A549 treated with AZD2906 at 1 μM for 4 hours (cell line): ENCODE measurements at places on chromosomes 4 and X. TPM values are rescaled to one million over a fixed set of nuclear protein-coding genes. Genes with fewer than 3 reads are reported as not detected.

Gene PPP4R3C
- not detected in 5 replicates for total RNA-seq

Gene ENPEP
- 0.02 to 0.16 TPM (median 0.10 TPM) in 5 replicates for total RNA-seq

Gene SAGE1
- total RNA-seq, result 0.02 to 0.03 TPM (median 0.03 TPM) in 4 of 5 replicates, not detected in the other

Gene ENOPH1
- total RNA-seq, result 28.4 to 33.2 TPM (median 31.5 TPM) in 5 replicates

Gene PPM1K
- 0.63 to 1.3 TPM (median 0.81 TPM) in 5 replicates for total RNA-seq

Gene DCAF8L2
- not detected in 5 replicates for total RNA-seq

Gene SLC6A8
- total RNA-seq, result 11.5 to 14.1 TPM (median 13.2 TPM) in 5 replicates

Gene MAGEA2
- total RNA-seq, result 0.05 to 0.14 TPM (median 0.13 TPM) in 3 of 5 replicates, not detected in the others

Gene DUSP9
- total RNA-seq, result 1.3 to 1.7 TPM (median 1.5 TPM) in 5 replicates

Gene TNIP3
- total RNA-seq, result 0.11 to 0.74 TPM (median 0.19 TPM) in 5 replicates

Gene MAGEA11
- total RNA-seq, result not detected in 5 replicates

Gene SH3BGRL
- total RNA-seq, result 42.2 to 54.1 TPM (median 48.3 TPM) in 5 replicates

Gene QRFPR
- 0.08 to 0.09 TPM (median 0.09 TPM) in 3 of 5 replicates, not detected in the others for total RNA-seq

Gene MAML3
- total RNA-seq, result 13.4 to 16.1 TPM (median 13.7 TPM) in 5 replicates

Gene F11
- total RNA-seq, result not detected in 5 replicates

Gene PNMA5
- 0.03 TPM in 1 of 5 replicates, not detected in the others for total RNA-seq

Gene TMEM47
- 1.1 to 1.6 TPM (median 1.5 TPM) in 5 replicates for total RNA-seq

Gene ZNF185
- 6.8 to 7.5 TPM (median 7.1 TPM) in 5 replicates for total RNA-seq

Gene CXorf49
- total RNA-seq, result not detected in 5 replicates

Gene HAND2
- total RNA-seq, result 0.21 to 0.41 TPM (median 0.24 TPM) in 5 replicates

Gene TET2
- 1.6 to 2.4 TPM (median 2.2 TPM) in 5 replicates for total RNA-seq

Gene BEX4
- total RNA-seq, result 1.9 to 2.7 TPM (median 2.5 TPM) in 5 replicates

Gene RADX
- total RNA-seq, result 0.03 to 0.10 TPM (median 0.06 TPM) in 5 replicates

Gene EREG
- total RNA-seq, result 8.7 to 12.4 TPM (median 10.5 TPM) in 5 replicates

Gene HEPH
- total RNA-seq, result not detected in 5 replicates

Gene UGT2B11
- 0.09 to 0.15 TPM (median 0.10 TPM) in 5 replicates for total RNA-seq

Gene MSN
- total RNA-seq, result 242 to 343 TPM (median 288 TPM) in 5 replicates

Gene PDLIM3
- 0.10 to 0.26 TPM (median 0.16 TPM) in 5 replicates for total RNA-seq

Gene CSTF2
- 29.3 to 35.7 TPM (median 30.9 TPM) in 5 replicates for total RNA-seq

Gene SPATA18
- 3.9 to 4.5 TPM (median 4.3 TPM) in 5 replicates for total RNA-seq

Gene ACSL1
- 46.5 to 52.1 TPM (median 48.3 TPM) in 5 replicates for total RNA-seq

Gene CT45A2
- not detected in 5 replicates for total RNA-seq

Gene USP26
- not detected in 5 replicates for total RNA-seq

Gene C4orf50
- not detected in 5 replicates for total RNA-seq

Gene PPARGC1A
- total RNA-seq, result 0.02 to 0.09 TPM (median 0.04 TPM) in 5 replicates

Gene SSX1
- 0.09 TPM in 1 of 5 replicates, not detected in the others for total RNA-seq
